ENCODE measurements at places on chromosomes 2 and 18. TPM values are rescaled to one million over a fixed set of nuclear protein-coding genes. Genes with fewer than 3 reads are reported as not detected.

Gene ADCYAP1
- not detected for total RNA-seq

Gene STRADB
- 30.3 TPM for total RNA-seq

Gene SIGLEC15
- total RNA-seq = not detected

Gene MAP3K19
- not detected for total RNA-seq

Gene DUSP19
- 0.68 TPM for total RNA-seq

Gene FAM110C
- total RNA-seq = 0.16 TPM

Gene BOK
- total RNA-seq = not detected

Gene CHRND
- total RNA-seq = not detected

Gene PLGLB2
- total RNA-seq = 0.53 TPM

Gene PSMA8
- 1.2 TPM for total RNA-seq

Gene ALPI
- total RNA-seq = not detected

Gene CCDC141
- 17.0 TPM for total RNA-seq

Gene CRYBA2
- total RNA-seq = not detected

Gene FAP
- total RNA-seq = not detected

Gene COL3A1
- total RNA-seq = not detected

Gene PROKR1
- total RNA-seq = not detected

Gene ARPC2
- total RNA-seq = 844 TPM

Gene CD226
- 47.6 TPM for total RNA-seq

Gene CSRNP3
- total RNA-seq = not detected

GRCh38 chr2:117785740-117786139 is 28.8 kb upstream of the DDX18 start:
- DNase-seq = peak; percentile 60

- DNase-seq = no peak
Observed at GRCh38 chr18:50986360-50987087, 18.7 kb downstream of the ELAC1 start.

GRCh38 chr2:126912201-126912600 is 13.5 kb downstream of the TEX51 start:
- DNase-seq = no peak

DNA sequence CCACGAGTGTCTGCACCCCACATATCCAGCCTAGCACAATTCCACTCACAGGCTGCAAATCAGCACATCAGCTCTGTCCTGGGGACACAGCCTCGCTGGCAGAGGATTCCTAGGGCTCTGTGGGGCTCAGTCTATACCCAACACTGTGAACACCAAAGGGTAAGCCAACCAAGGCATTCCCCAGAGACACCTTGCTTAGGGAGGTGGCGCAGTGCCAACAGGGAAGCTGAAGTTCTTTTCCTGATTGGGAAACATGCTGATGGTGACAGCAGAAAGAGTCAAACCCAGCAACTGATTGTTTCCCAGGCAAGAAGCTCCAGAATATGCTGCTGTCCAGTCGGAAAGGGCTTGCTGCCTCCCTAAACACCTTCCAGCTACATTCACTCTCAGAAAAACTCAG is 55.8 kb downstream of the TTC32 start:
- DNase-seq = no peak

GRCh38 chr2:74515271-74515980 is 1.2 kb downstream of the TLX2 start:
- no peak for DNase-seq

- DNase-seq = peak; percentile 69
Observed at GRCh38 chr2:241009601-241010530, 11.4 kb downstream of the SNED1 start.

DNA sequence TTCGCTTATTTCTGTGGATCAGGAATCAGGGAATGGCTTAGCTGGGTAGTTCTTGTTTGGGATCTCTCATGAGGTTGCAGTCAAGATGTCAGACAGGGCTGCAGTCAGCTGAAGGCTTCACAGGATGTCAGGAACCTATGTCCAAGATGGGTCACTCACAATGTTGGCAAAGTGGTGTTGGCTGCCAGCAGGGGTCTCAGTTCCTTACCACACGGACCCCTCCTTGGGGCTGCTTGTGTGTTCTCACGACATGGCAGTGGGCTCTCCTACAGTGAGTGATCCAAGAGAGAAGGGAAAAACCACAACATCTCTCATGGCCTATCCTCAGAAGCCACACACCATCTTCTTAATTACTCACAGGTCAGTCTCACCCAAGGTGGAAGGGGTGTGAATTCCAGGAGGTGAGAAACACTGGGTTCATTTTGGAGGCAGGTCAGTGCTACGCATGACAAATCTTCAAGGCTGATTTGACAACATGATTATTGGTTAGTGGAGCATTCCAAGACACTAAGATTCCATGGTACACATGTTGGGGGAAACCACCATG is 1.3 kb upstream of the ANTXR1 start:
- DNase-seq = no peak

DNA sequence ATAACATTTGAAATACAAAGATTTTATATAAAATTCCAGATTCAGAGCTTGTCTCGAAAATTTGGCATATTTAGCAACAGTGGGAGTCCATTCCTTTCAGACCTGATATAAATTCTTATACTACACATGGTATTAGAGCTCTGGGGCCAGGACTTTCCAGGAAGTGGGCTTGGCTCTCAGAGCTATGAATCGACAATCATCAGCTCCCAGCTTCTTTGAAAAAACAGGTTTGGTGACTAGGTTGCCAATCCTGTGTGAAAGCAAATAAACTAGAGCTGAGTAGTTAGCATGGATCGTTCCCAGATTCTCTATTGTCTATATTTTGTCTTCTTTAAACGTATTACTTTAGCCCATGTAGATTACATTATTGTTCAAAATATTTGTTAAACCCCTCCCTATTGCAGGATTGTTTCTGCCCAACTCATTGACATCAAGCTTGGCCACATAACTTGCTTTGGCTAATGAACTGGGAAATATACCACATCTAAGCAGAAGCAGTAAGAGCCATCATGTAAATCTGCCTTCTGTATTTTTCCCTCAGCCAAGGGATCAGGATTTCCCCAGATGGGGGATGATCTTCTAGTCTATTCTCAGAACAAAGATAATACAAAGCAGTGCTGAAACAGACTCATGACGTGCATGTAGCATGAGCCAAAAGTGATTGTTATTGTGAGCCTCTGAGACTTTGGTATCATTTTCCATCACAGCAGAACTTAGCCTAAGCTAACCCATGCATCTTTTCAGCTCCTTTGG is 105.4 kb downstream of the KCNH7 start:
- DNase-seq = no peak

DNA sequence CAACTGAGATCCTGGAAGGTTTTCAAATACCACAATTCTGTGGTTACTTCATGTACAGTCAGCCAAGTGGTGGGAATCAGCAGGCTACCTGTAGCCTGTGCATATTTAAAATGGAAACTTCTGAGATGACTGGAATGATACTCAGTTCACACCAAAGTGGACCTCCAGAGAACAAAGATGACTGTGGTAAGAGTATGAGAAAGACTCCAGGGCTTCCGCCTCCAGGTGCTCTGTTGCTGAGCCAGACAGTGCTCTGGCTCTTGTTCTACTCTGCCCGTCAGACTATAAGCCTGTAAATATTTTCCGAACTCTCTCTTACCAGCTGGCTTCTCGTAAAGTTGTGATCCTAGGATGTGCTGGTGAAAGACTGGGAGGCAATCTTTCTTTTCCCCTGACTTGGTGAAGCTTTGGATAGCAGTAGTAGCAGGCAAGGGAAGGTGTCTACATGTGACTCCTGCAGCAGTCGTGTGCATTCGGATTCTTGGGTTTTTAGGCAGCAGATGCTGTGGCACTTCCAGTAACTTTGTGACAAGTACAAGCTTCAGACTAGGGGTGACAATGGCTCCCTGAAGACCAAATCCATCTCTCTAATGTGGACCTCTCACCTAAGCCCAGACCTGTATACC is 23.1 kb downstream of the ST3GAL5 start:
- no peak for DNase-seq

DNA sequence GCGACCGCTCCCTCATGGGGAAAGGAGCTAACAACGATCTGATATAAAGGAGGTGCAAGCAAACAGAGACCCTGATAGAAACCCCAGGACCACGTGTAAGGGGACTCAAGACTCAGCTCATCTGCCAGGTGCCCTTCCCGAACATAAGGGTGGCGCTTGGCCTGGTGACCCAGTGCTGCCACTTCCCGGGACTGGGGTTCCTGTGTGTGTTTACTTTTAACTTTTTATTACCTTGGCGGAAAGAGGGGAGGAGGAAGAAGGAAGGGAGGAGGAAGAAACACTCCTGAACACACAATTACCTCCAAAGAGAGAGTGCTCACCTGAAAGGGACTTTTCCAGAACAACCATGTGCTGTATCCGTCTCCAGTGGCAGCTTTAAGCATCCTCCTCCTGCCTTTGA is 56.5 kb upstream of the EDAR start:
- DNase-seq = no peak

DNA sequence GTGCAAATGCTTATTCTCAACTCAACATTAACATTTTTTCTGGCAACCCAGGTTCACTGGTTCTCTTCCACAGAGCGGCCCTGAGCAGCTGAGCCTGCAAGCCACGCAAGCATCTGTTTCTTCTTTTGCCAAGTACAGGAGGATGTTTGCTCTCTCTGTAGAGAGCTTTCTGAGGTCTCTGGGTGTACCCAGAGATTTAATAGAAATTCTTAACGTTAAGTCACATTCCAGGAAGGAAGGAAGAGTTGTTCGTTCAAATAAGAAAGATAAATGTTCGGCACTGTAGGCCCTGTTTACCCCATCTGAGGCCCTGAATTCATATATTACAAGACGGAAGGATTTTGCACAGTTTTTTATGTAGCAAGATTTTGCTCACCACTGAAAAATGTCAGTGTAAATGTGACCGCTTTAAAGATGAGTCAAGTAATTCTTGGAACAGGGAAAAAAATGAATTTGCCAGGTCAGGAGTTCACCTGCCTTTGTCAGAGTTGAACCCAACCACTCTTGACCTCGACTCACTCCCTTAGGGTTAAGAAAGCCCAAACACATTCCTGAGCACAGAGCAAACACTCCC is 30.1 kb downstream of the KCTD18 start:
- no peak for DNase-seq

- no peak for DNase-seq
Observed at GRCh38 chr2:112000399-112001135, 54.5 kb upstream of the TMEM87B start.

GRCh38 chr2:182824056-182824766 is 42.2 kb downstream of the FRZB start:
- no peak for DNase-seq

DNA sequence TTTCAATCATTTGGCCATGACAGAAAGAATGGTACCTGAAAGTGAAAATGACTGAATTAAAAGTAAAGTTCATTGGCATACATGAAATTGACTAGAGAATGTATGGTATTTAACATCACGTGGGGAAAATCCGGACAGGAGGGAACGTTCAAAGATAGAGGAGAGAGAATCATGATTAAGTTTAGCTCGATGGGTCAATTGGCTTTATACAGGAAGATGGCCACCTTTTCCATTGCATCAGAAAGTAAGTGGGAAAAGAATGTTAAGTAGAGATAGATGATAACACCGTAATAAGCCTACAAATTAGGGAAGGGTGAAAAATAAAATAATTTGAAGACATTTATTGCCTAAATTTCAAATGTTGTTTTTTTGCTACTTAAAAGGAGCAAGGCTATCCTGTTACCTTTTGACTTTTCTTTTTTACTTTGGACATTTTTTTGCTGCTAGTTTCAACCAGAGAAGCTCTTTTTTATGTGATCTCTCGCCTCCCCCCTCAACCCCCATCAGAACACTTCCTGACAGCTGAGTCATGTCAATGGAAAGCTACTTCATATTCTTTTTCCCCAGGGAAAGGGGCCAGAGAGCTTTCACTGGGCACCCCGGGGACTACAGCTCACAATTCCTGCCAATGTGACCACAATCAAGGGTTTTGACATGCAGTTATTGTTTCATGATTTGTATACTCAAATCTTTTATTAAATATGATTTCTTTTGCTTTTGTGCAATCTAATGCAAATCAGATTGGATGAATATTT is 767 bp upstream of the CCDC102B start:
- DNase-seq = no peak

- DNase-seq = no peak
Observed at GRCh38 chr2:236168110-236169080, at the start of gene GBX2. Gene GBX2, minus strand, starts transcription at chr2:236168386. Its CDS starts 415 bp downstream, at chr2:236167971.

DNA sequence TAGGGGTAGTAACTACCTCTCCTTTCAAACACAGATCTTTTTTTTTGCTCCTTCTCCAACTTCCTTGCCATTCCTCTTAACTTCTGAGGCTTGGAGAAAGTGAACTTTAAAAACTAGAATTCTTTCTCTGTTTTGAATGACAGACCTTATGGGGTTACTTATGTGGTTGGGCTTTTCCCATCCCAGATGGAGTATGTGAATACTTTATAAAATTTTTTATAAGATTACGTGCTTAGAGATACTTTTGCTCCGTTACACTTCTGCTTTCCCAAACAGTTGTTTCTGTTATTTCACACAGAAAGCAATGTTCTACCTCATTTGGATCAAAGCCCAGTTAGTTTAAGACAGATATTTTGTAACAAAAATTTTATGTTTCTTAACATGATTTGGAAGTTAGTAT is 20.2 kb downstream of the GREB1L start:
- DNase-seq = no peak

- DNase-seq = no peak
Observed at GRCh38 chr2:27730261-27730662, 41.3 kb upstream of the MRPL33 start.

DNA sequence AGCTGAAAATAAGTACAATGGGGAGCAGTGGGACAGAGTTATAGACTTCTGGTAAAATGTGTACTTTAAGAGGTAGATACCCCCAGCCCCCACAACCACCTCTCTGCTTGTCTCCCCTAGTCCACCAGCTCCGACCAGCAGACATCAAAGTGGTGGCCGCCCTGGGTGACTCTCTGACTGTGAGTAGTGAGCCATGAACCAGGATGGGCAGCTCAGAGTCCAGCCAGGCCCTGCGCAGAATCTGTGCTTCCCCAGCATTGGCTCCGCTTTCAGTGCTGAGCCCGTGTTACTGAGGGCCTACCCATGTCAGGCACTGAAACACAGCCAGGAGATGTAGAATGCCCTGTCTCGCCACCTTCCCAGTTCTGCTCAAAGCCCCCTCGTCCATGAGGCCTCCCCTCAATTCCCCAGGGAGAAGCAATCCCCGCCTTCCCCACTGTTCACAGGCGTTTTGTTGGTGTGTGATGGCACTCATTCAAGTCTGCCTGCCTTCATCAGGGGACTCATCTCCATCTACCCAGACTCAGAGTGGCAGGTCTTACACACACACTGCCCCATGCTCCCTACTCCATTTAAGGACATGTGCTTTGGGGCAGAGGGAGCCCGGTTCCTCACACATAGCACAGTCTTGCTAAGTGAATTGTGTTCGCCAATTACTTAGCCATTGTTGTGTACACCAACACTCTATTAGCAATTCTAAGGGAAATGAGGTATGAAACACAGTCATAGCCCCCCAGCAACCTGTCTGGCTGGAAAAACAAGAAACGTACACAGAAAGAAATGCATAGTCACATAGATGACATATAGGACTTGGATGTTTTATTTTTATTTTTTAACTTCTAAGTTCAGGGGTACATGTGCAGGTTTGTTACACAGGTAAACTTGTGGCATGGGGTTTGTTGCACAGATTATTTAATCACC is 122.6 kb downstream of the PLB1 start:
- DNase-seq = no peak

DNA sequence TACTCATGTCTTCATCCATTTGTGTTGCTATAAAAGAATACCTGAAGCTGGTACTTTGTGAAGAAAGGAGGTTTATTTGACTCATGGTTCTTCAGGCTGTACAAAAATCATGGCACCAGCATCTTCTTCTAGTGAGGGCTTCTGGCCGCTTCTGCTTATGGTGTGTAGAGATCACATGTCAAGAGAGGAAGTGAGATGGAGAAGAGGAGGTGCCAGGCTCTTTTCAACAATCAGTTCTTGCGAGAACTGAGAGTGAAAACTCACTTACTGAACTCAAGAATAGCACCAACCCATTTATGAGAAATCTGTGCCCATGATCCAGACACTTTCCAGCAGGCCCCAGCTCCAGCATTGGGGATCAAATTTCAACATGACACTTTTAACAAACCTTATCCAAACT is 30.0 kb upstream of the BARD1 start:
- DNase-seq = no peak
